ENCODE measurements at places on chromosomes 1 and 21.

- no peak for DNase-seq
These were observed 45.7 kb downstream of the FASLG start for GRCh38 chr1:172704420-172705210.

DNA sequence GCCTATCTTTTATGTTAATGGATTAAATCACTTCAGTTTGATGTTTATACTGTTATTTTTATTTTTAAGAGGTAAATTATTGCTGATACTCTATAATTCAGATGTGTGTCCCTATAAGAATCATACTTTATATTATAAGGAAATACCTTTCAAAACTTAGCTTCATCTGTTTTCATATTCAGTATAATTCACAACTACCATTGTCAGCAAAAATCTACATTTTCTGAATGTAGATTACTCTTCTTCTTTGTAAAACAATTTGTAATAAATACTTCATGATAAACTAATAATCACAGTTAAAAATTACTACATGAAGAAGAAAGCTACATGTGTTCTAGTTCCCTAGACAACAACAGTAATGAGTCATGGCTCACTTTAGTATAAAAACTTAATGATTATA is 115.4 kb upstream of the SERTAD4 start:
- DNase-seq, result no peak

DNA sequence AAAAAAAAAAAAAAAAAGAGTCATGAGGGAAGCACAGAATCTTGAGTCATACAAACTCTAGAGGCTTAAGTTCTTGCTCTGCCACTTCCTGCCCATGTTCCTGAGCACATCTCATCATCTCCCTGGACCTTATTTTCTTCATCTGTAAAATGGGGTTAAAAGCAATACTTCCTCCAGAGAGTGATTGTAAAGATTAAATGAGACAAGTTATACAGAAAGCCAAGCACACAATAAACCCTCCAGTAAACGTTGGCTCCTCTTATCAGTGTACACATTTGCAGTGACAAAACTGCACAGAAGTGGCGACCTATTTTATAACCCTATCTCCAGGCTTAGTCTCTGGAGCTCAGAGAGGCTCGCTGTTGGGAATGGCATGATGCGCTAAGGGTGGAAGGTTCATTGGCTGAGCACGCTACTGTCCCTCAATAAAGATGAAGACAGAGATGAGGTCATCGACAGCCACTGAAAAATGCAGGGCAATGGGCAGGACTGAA is 82.1 kb downstream of the RRAGC start:
- no peak for DNase-seq

GRCh38 chr1:58157256-58157655 is 389.3 kb downstream of the OMA1 start:
- DNase-seq, result no peak

- no peak for DNase-seq
These were observed 45.2 kb downstream of the HLX start for GRCh38 chr1:220924331-220924970.

- DNase-seq, result no peak
These were observed 308.1 kb downstream of the GPATCH2 start for GRCh38 chr1:217322834-217323233.

- no peak for DNase-seq
These were observed 4.8 kb downstream of the KCNA2 start for GRCh38 chr1:110601332-110601731.

DNA sequence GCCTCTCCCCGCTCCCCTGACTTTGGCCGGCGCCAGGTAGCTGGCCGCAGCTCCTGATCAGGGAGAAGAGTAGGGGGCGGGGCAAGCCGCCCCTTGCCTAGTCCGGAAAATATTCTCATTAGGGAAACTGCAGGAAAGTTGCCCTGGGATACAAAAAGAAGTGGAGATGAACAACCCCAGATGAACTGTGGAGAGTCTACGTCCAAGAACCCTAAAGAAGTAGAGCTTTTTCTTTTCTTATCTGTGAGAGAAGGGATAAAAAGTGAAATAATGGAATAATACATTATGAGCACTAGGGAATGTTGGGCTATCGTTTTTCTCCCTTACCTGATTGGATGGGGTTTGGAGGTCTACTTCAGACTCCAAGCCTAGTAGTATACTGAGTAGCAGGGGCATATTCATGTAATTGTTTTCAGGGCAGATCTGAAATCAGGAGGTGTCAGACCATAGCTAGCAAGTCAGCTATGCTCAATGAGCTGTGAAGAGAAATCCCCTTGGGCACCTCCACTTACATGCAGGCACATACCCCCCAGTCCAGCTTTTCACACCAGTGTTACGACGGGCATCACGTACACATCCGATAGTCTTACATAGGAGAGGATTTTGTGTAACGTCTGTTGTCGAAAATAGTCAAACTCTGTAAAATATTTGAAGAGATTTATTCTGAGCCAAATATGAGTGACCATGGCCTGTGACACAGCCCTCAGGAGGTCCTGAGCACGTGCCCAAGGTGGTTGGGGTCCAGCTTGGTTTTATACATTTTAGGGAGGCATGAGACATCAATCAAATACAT is 1.7 kb upstream of the DUSP10 start:
- no peak for DNase-seq

GRCh38 chr1:25088946-25089345 is 143.4 kb downstream of the SYF2 start:
- DNase-seq, result no peak

GRCh38 chr1:203636291-203636690 is 9.7 kb downstream of the ATP2B4 start:
- DNase-seq, result no peak

DNA sequence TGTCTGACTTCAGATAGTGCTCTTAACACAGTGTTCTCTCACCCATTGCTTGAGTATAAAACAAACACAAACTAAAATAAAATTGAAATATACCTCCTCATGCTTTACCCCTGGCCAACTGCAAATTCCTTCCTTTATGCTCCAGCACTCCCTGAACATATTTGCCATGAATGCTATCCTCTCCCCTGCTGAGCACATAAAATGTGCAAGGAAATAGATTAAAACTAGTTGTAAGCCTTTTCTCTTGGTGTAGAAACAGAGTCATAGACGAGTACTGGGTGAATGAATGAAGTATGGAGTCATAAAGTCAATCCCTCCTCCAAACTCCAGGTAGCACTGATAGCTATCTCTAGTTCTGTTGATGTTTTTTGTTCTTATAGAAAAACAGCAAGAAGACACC is 2.6 kb downstream of the GPR161 start:
- DNase-seq, result no peak

DNA sequence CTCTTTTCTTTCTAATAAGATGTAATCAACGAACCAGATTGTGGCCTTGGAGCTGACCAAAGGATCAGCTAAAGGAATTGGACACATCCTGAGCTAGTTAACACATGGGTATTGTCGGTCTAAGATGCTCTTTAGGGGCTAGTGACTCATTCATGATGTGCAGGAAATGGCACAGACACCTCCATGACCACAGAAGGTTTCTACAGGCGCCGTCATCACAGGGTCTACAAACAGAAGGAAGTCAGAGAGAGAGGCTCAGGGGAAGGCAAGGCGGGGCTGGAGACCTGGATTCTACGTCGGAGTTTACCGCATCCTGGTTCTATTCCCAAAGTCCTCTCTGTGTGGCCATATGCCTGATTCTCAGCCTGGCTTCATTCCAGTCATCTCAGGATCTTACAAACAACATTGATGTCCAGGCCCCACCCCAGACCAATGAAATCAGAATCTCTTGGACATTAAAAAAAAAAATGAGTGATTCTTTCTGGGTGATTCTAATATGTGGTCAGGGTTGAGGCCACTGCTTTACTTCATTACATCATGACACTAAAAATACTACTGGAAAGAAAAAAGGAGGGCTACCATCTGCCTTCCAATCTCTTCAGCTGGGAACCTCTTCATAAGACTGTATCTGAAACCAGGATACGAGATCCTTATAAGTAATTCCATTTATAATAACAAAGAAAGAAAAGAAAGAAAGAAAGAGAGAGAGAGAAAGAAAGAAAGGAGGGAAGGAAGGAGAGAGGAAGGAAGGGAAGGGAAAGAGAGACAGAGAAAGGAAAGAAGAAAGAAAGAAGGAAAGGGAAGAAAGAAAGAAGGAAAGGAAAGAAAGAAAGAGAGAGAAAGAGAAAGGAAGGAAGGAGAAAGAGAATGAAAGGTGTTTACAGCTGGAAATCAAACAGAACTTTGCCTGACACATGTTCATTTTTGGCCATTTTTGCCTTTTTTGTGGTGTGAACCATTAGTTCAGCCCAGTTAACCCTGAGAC is 11.6 kb upstream of the KCNJ15 start:
- no peak for DNase-seq

- DNase-seq, result no peak
These were observed 417.7 kb upstream of the USP24 start for GRCh38 chr1:55632906-55633305.

GRCh38 chr1:185488808-185489207 is 171.8 kb upstream of the IVNS1ABP start:
- DNase-seq, result no peak

GRCh38 chr1:171141688-171142415 is 43.2 kb upstream of the FMO2 start:
- DNase-seq, result no peak

Data from GF-D8 (cell line).